ENCODE measurements at places on chromosomes 7 and 10. TPM values are rescaled to one million over a fixed set of nuclear protein-coding genes. Genes with fewer than 3 reads are reported as not detected.

The SLIT1 gene
- total RNA-seq, result not detected

The UPK3BL1 gene
- 28.5 TPM for total RNA-seq

DNA sequence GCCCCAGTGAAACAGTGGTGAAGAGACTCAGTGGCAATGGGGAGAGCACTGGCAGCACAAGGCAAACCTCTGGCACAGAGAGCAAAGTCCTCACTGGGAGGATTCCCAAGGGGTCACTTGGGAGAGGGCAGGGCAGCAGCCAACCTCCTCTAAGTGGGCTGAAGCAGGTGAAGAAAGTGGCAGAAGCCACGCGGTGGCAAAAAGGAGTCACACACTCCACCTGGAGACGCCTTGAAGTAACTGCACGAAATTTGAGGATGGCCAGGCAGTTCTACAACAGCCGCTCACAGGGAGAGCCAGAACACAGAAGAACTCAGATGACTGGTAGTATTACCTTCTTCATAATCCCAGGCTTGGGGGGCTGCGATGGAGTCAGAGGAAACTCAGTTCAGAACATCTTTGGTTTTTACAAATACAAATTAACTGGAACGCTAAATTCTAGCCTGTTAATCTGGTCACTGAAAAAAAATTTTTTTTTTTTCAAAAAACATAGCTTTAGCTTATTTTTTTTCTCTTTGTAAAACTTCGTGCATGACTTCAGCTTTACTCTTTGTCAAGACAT lies 574 bp upstream of the IL6 start:
- DNase-seq, result no peak

DNA sequence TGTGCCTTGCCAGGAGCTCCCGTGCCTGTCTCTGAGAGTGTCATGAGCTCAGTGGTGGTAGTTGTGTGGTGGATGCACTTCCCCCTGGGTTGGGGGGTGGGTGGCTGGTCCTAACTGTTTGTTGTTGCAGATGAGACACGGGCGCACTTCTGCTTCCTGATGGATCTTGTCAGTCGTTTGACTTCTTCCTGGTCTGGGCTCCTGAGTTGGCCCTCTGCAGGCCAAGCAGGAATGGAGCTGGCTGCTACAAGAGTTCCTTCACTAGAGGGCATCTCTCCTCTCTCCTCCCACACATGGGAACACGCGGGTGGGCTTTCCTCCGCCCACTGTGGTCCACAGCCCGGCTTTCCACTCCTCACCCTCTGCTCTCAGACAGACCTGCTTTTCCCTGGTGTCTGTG lies 82.0 kb downstream of the BMS1 start:
- no peak for DNase-seq

DNA sequence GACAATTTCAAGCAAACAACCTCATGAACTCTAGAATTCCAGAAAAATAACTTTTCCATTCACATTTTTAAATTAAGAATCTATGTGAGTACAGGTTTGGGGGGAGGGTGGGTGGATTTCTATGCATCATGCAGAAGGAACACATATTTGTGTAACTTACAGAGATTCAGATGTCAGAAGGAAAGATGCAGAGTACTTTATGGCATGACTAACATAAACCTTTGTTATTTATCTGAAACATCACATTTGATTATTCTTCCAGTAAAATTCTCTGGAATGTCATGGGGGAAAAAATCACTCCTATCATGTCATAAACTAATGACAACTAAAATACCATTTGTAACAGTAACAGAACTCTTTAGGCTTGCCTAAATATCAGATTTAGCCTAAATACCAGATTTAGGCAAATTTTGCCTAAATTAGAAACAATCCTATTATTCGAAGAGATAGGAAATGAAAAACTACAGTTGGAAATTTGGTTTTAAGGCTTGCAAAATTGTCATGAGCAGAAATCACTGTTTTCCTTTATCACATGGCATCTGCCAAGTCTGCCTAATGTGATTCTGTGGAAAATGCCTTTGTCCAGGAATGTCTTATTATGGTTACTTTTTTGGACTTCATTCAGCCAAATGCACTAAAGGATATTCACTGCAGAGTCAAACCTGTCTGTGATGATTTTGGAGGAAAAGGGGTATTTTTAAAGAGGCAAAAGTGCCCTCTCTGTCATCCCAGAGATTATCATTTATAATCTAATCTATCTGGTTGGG lies 527.7 kb upstream of the CELF2 start:
- DNase-seq, result no peak

- DNase-seq, result no peak
These were observed 24.7 kb downstream of the GHRHR start for GRCh38 chr7:30988351-30989005.

- DNase-seq, result no peak
These were observed 423.7 kb downstream of the DPP6 start for GRCh38 chr7:154475864-154476263.

DNA sequence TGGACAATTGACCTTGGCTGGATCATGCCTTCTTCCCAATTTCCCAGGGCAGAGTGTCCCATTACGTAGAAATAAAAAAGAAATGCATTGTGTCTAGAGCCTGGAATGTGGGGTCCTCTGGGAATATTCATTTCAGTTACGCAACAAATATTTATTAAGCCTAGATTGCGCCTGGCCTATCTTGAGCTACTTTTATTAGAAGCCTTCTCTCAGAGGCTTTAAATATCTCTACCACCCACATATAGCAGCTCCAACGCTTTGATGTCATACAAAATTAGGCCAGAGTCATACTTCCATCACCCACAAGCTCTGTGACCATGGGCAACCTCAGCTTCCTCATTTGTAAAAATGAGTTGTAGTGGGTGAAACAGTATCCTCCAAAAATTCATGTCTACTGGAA lies 24.9 kb upstream of the CARD11 start:
- DNase-seq, result no peak

- DNase-seq, result no peak
These were observed 27.6 kb downstream of the ERLIN1 start for GRCh38 chr10:100158044-100158805.
